ENCODE measurements at places on chromosomes 3 and 15.

DNA sequence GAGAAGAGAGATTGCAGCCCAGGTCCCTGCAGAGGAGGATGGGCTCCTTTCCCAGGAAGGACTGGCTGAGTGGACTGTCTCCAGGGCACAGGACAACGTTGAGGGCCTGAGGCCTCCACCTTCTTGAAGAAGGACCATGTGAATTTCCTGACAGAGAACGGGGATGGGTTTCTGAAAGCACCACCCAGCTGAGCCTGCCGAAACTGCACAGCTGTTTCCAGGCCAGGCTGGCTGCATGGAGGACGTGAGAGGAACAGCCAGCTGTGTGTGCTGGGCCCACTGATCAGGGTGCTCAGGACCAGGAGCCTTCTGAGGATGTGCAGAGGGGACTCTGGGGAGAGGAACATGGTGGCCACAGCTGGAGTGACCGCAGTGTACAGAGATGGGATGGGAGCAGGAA is 39.2 kb downstream of the HMCES start:
- DNase-seq: no peak

DNA sequence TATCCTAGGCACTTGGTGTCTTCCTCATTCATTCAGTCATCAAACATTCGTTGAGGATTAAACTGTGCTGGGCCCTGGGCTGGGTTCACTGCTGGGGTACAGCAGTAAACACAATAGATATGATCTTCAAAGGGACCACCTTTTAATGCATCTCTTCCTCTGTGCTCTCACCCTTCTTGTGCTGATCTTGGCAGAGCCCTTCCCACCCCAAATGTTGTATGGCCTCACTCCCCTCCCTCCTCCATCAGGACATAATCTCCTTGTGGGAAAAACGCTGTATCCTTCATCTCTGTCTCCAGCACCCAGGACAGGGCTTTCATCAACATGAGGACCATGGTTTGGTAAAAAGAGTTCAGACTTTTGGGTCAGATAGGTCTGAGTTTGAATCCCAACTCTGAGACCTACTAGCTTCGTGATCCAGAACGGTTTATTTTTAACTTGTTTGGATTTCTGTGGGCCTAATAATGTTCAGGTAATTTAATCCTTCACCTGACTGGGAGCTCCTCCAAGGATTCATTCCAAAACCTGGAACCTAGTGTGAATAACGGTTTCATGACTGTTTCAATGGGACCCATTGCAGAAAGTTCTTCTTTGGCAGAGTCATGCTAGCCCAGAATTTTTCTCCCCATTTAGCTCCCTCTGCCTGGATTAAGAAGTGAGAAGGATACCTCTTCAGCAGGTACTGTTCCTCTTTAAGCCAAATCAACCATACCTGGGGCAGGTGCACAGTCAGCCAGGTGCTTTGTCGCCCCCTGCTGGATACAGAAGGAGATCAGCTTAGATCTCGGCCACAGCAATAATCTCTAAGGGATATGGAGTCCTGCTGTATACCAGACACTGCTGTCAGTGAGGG is 5.2 kb upstream of the WNT7A start:
- peak; percentile 67 for DNase-seq

DNA sequence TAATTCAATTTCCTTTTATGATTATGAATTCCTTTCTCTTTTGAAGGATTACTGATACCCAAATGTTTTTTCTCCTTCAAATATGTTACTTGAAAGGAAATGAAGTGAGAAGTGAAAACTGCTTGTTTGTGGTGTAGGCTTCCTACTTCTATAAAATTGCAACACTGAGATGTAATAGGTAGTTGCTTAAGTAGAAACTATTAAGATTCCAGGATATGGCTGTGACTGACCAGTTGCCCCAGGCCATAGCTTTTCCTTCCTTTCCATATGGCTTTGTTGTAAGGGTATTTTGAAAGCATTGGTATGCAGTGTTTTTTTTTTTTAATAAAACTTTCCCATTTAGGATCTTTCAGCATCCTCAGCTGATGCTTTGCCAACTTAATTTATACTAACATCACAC is 28.5 kb downstream of the DNAJC13 start:
- no peak for DNase-seq

GRCh38 chr3:126816986-126817777 is 113.1 kb downstream of the CHCHD6 start:
- no peak for DNase-seq

- peak; percentile 14 for DNase-seq
These were observed 50.6 kb upstream of the ULK4 start for GRCh38 chr3:42012383-42012934.

GRCh38 chr3:184730924-184731323 is 19.1 kb upstream of the MAGEF1 start:
- DNase-seq: no peak

GRCh38 chr3:36697229-36698001 is 66.9 kb downstream of the DCLK3 start:
- no peak for DNase-seq

- no peak for DNase-seq
These were observed 215.0 kb downstream of the GRM7 start for GRCh38 chr3:7075901-7076300.

DNA sequence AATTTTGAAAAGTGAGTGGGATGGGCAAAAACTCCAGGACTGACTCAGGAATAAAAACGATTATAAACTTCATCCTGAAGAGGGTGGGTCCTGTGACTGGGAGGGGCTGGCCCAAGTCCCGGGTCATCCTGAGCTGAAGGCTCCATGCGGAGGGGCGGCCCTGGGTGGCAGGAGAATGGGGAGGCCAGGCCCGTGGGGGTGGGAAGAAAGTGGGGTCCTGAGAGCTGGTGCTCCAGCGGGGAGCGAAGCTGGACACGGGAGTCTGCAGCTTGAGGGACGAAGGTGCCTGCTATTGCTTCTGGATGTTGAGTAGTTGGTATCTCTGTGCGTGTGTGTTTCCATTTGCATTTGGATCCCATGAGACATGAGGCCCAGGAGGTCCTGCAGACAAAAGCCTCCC is 4.7 kb upstream of the OCA2 start:
- no peak for DNase-seq

GRCh38 chr3:51245867-51246266 is 139.2 kb upstream of the MANF start:
- DNase-seq: no peak

DNA sequence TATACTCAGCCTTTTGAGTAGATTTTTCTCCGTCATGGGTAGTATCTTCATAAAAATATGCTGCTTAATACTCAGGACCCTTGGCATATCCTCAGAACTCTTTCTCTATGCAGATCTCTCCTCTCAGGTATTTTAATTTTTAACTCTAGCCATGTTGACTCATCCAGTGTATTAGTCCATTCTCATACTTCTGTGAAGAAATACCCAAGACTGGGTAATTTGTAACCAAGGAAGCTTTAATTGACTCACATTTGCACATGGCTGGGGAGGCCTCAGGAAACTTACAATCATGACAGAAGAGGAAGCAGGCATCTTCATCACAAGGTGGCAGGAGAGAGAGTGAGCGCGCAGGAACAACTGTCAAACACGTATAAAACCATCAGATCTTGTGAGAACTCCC is 129.3 kb upstream of the CD96 start:
- DNase-seq: no peak

- no peak for DNase-seq
These were observed 5.4 kb upstream of the CFAP91 start for GRCh38 chr3:119697394-119697793.

- DNase-seq: no peak
These were observed 17.3 kb upstream of the SCAMP5 start for GRCh38 chr15:74978077-74978476.

DNA sequence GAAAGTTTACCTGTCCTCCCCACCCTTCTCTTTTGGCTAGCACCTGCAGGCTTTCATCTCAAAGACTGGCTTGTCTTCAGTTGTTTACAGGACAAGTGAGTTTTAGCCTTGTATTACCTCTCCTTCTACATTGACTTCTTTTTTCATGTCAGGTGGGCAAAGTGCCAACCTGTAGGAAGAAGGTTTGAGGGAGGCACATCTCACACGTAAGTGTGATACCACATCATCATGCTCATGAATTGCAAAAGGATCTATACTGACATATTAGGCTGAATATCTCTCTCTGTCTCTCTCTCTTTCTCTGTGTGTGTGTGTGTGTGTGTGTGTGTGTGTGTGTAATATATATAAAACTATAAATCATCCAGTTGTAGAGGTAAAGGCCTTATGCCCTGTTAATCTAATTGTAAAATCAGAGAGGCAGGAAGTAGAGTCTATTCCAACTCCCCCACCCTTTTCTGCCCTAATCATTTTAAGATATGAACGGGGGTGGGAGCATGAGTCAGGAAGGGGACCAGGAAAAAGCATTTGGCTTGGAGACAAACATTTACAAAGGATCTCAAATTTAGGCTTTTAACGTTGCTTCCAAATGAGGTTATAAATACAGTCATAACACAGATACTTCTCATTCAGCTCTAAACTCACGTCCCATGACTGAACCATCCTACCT is 107.0 kb upstream of the PFN2 start:
- DNase-seq: no peak

GRCh38 chr3:77376511-77376910 is 336.6 kb downstream of the ROBO2 start:
- DNase-seq: no peak
